AG04450 (cell line): ENCODE measurements at places on chromosomes 12 and 14. TPM values are rescaled to one million over a fixed set of nuclear protein-coding genes. Genes with fewer than 3 reads are reported as not detected.
A peak's percentile ranks its signal among the peaks of the same experiment; 100 is the strongest.

The CDKN3 gene
- polyA plus RNA-seq: 20.8 and 28.9 TPM in 2 replicates

GRCh38 chr14:81120501-81120900 is 100.3 kb downstream of the GTF2A1 start:
- DNase-seq: no peak

DNA sequence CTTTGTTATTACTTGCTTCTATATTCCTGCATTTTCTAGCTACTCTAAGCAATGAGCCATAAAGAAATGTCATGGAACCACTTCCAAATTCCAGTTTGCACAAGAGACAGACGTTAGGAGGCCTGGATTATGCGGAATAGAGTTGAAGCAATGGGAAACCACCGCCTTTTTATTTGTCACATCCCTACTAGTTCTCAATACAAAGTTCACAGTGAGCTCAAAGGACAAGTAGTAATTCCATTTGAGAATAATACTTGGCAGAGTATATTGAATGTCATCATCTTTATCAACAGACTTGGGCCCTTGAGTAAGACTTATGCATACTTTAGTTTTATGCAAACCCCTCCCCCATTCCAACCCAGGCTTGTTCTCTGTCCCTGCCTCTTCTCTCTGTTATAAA is 3.7 kb upstream of the SLC15A5 start:
- DNase-seq: no peak

DNA sequence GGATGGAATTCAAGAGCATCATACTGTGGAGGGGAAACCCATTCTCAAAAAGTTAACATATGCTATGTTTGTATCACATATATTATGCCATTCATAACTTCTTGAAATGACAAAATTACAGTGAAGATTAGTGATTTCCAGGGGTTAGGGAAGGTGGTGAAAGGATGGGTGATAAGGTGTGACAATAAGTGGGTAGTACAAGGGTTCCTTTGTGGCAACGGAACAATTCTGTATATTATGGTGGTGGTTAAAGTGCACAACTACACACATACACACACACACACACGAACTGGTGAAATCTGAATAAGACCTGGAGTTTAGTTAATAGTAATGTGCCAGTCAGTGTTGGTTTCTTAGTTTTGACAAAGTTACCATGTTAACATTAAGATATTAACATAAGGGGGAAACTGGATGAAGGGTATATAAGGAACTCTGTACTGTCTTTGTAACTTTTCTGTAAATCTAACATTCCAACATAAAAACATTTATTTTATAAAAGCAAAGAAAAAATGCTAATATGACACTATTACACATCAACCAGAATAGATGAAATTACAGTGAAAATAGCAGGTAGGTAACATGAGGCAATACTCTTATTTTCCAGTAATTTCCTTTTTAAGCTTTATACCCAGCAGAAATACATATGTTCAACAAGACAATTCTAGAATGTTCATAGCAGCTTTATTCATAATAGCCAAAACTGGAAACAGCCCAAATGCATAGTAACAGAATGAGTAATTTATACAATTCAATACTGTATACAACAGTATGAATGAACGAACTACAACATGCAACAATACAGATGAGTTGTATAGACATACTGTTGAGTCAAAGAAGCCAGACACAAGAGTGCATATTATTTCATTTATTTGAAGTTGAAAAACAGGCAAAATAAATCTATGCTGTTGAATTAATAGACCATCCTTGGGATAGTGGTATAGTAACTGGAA is 44.0 kb upstream of the OR5AU1 start:
- DNase-seq: peak; percentile 36

GRCh38 chr12:30573145-30573544 is 122.5 kb downstream of the IPO8 start:
- DNase-seq: no peak

The PITPNM2 gene
- polyA plus RNA-seq: 1.3 and 2.2 TPM in 2 replicates
